Stimulated activated CD4-positive, alpha-beta T cell treated with anti-CD3 and anti-CD28 coated beads, Interleukin-4, amount 100 ng/mL, for 4 hours (primary cell): ENCODE measurements at places on chromosomes 4 and X.

DNA sequence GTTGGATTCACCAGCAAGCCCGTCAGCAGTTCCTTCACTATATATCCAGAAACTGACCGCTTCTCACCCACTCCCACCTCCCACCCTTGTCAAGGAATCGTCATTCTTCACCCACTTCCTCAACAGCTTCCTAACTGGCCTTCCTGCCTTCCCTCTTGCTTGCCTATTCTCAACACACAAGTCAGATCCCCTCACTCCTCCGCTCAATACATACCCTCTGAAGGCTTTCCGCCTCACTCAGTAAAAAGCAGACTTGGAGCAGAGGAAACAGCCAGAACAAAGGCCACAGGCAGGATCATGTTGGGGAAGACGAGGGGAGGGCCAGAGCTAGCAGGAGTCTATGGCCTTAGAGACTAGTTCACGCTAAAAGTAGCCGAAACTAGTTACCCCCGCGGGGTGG lies 23.7 kb downstream of the RWDD4 start:
- DNase-seq: no peak

- no peak for DNase-seq
These were observed 7.2 kb upstream of the IL13RA1 start for GRCh38 chrX:118720058-118720707.

DNA sequence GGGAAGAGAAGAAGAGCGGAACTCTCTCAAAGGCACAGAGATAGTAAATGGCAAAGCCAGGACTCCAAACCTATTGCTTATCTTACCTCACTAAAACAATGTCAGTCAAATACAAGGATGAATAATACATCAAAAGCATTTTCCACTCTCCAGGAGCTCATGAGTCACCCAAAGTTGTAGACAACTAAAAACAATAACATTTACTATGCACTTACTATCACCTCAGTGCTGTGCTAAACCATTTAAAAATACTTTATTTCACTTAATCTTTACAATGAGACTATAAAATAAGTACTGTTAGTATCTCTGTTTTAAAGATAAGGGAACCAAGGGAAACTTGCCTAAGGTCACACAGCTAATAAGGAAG lies 163.2 kb upstream of the SPANXC start:
- DNase-seq: no peak

DNA sequence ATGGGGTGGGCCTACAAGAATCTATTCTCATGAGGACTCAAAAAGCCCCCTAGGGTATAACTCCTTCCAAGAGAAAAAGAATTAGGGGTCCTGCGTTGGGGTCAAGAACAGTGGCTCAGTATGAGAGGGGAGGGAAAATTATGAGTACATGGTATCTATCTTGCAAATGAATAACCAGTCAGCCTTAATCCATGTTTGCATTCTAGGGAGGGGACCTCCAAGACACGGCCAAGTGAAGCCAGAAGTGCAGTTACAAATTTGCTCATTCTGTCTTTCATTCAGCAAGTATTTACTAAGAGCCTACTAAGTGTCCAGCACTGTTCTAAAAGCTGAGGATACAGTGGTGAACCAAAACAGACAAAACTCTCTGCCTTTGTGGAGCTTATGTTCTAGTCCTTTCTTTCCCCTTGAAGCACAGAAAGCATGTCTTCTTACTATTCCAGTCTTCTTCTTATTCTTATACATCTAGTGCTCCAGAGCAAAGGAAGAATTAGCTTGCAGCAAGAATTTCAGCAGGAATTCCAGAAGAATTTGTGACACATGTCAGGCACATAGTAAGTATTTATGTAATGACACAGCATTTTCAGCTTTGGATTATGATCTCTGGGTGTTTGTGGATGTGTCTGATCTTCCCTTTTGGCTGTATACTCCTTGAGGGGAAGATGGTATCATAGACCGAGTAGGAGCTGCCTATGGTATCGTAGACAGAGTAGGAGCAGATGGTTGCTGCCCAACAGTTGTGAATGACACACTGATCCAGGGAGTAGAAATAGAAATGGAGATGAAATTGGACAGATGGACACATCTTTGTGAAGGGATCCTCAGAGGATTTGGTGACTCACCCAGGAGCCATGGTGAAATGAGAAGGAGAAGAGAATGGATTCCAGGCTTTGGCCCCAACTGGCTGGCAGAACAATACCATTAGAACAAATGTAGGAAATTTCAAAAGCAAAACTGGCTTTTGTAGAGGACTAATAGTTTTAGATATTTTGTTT lies 75.9 kb downstream of the COQ2 start:
- DNase-seq: no peak

GRCh38 chr4:87498446-87498900 lies 30.7 kb downstream of the SPARCL1 start:
- DNase-seq: no peak

DNA sequence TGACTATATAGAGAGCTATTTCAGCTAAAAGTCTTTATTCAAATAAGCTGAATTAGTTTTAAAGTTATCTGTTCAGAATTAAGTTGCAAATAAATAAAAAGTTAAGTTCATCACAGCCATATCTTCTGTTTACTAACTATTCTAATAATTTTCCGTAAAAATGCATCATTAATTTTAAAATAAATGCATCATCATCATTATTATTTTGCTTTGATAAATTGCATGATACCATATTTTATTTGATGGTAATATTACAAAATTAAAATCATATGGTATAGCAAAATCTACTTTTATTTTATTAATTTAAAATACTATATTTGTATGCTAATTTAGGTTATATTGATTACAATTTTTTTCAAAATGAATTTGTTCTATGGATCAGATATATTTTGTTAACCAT lies 357.3 kb upstream of the NDST4 start:
- DNase-seq: no peak

DNA sequence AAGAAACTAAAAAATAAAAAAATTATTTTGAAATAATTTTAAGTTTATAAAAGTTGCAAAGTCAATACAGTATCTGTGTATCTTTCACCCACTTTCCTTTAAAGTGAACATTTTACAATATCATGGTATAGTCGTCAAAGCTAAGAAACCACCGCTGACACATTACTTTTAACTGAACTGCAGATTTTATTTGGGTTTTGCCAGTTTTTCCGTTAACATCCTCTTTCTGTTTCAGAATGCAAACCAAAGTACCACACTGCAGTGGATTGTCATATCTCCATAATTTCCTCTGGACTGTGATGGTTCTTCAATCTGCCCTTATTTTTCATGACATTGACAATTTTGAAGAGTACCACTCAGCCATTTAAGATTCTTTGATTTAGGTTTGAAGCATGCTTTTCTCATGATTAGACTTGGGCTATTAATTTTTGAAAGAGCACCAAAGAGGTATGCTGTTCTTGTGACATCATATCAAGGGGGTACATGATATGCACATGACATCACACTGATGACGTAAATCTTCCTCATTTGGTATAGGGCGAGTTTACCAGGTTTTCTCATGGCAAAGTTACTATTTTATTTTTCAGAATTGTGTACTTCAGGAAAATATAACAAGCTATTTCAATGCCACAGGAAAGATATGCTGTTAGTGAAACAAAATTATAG lies 3.6 kb upstream of the CXCL1 start:
- no peak for DNase-seq

DNA sequence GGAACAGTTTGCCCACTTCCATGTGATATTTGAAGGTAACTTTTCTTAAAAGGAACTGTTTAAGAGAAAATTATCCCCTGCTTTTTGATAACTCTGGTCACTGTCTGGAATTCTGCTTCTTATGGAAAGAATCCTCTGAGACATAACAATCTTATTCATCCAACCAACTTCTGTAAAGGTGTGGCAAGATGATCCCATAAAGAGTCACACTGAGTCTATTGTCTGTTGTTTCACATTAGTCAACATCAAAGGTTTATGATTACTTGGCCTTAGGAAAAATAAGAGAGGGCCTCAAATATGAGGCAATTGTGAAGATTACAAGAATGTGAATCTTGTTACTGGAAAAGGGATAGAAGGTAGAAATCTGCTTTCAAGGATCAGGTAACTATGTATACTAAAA lies 88.0 kb upstream of the MAGEB18 start:
- no peak for DNase-seq

GRCh38 chrX:12974796-12975669 lies at the start of gene TMSB4X:
TMSB4X (plus strand) TSS chrX:12975110.
- DNase-seq: peak; percentile 78

GRCh38 chr4:41287005-41287404 lies 30.3 kb downstream of the UCHL1 start:
- DNase-seq: no peak

- no peak for DNase-seq
These were observed 40.1 kb downstream of the NUDT11 start for GRCh38 chrX:51456246-51456645.
